ENCODE measurements at places on chromosomes 12 and 14.

- peak; percentile 51 for DNase-seq
Measured at GRCh38 chr14:54773171-54774006, 129.2 kb downstream of the GCH1 start.

- DNase-seq: peak; percentile 62
Measured at GRCh38 chr12:68067762-68068376, 78.6 kb downstream of the IFNG-AS1 start.

- DNase-seq: no peak
Measured at GRCh38 chr12:74847169-74847568, 309.5 kb downstream of the ATXN7L3B start.

GRCh38 chr14:94689985-94690400 is 77.8 kb downstream of the SERPINA3 start:
- no peak for DNase-seq

GRCh38 chr14:75249251-75249957 is 29.2 kb upstream of the FOS start:
- peak; percentile 60 for DNase-seq

DNA sequence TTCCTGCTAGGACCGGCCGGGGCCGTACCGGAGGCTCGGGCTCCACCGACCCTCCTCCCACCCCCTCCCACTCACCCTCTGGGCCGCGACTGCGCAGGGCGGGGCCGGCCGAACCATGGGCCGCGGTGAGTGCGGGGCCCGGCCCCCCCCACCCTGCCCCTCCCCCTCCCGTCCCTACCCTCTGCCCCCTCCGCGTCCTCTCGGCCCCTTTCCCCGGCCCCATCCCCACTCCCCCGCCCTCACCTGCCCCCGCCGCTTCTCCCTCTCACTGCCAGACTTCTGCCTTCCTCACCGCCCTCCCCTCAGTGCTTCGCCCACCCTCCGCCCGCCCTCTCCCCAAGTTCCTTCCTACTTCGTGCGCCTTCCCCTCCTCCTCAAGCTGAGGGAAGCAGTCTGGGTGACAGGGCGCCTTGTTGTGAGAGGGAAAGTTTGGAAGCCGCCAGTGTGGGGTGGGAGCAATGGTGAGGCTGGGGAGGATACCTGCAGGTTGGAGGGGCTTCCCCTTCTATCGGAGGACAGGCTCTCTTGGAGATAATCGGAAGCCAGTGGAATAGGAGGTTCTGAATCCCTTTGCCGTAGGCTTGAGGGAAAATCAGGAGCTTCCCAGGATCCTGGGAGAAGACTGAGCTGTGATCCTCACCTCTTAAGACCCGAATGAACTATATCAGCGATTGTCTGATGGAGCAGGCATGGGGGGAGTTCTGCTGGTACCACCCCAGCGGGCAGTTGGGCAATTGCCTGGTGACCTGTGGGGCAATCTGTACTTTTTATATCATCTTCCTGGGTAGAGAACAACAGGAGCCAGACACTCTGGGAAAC is 472 bp downstream of the MBD6 start:
- DNase-seq: peak; percentile 53

- no peak for DNase-seq
Measured at GRCh38 chr12:48601013-48601756, 31.3 kb upstream of the LALBA start.

DNA sequence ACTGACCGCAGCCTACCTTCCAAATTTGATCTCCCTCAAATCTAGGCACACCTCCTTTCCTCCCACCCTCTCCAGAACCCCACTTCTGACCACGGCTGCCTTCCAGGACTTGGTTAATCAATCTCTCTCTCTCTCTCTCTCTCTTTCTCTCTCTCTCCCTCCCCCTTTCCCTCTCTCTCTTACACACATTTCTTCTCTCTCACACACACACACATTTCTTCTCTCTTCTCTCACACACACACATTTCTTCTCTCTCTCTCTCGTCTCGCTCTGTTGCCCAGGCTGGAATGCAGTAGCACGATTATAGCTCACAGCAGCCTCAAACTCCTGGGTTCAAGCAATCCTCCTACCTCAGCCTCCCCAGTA is 521 bp upstream of the GMFB start:
- DNase-seq: no peak

DNA sequence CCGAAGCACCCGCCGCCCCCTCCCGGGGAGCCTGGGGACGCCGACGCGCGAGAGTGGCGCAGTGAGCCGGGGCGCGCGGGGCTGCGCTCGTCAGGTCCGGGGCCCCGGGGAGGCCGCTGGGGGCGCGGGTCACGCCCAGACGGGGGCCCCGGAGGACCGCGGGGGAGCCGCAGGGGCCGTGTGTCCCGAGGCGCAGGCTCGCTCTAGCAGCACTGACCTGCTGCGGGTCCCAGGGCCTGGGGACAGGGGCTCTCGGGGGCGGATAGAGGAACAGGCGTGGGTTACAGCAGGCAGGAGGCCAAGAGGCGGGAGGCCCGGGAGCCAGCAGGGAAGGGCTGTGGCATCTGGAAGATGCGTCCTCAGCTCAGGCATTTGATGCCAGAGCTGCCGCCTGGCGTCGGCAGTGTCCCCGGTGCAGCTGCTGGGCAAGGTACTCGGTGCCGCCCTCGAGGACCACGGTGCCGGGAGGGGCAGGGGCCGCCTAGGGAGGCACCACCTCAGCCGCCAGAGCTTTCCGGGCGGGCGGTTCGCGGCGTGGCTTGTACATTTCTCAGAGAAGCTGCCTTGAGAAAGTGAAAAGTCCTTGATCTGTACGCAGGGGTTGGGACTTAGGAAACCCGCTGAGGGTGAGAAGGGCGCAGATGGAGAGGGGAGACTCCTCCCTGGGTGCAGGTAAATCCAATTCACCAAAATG is 1.2 kb downstream of the WNT5B start:
- DNase-seq: no peak

GRCh38 chr14:104001003-104001402 is 58.7 kb upstream of the RD3L start:
- peak; percentile 20 for DNase-seq

GRCh38 chr14:50985859-50986331 is 41.6 kb upstream of the PYGL start:
- no peak for DNase-seq

GRCh38 chr14:51533160-51533559 is 118.5 kb upstream of the FRMD6 start:
- DNase-seq: no peak

DNA sequence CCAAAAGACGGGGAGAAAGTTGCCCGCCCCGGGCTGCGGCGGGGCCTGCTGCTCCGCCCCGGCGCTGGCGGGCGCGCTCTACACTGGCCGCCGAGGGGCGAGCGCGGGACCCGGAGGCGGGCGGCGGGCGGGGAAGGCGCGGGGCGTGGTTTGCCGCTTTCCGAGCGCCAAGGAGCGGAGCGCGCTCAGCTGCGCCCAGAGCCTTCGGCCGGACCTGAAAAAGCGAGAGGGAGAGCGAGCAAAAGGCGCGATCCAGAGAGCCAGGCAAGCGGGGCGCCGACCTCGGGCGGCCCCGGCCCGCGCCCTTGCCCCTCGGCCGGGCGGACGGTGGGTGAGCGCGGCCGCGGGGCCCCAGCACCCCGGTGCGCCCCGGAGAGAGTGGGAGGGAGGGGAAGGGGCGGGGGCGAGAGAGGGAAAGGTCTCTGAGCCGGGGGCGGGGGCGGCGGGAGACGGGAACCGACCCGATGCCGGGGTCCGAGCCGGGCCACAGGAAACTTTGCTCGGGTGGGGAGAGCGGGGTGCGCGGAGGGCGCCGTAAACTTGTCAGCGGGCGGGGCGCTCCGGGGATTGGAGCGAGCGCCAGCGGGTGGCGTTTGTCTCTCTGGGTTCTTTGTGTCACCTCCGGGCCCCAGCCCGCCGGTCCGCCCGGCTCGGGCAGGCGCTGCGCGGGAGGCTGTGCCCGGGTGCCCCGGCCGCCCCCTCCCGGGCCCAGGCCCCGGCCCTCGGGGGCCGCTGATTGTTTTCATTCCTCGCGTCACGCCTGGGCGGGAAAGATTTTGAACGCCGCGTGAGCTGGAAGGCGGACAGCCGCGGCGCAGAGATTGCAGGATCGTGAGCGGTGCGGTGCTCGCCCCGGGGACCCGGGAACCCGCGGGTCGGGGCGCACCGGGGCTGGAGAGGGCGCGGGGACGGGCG is at the start of gene SYNE2:
TSS of gene SYNE2 (plus strand) at position 188 of the 915 bp plus-strand sequence. CDS start 56,145 bp downstream, outside the sequence.
- DNase-seq: peak; percentile 72

GRCh38 chr14:54348923-54349620 is 47.7 kb upstream of the CDKN3 start:
- DNase-seq: no peak

DNA sequence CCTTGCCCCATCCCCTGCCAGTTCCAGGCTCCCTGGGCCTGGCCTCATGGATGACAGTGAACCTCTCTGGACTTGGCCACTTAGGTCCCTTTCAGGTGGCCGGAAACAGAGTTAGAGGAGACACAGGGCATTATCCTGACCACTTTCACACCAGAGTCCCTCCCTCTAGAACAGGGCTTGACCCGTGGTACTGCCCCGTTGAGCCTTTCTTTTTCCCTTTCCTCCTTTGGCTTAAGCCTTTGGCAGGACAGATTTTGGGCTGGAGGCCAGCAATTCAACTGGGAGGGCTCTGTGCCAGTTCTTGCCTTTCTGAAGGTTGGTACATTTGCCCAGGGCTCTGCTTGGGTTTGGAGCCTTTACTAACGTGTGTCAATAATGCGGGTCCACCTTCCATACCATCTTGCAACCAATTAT is 22.8 kb downstream of the TPCN1 start:
- DNase-seq: no peak

GRCh38 chr12:101642115-101643067 is 47.6 kb downstream of the MYBPC1 start:
- DNase-seq: no peak

- no peak for DNase-seq
Measured at GRCh38 chr14:67602076-67602475, 2.0 kb upstream of the PIGH start.

GRCh38 chr12:82912406-82912805 is 225.7 kb downstream of the TMTC2 start:
- DNase-seq: no peak

DNA sequence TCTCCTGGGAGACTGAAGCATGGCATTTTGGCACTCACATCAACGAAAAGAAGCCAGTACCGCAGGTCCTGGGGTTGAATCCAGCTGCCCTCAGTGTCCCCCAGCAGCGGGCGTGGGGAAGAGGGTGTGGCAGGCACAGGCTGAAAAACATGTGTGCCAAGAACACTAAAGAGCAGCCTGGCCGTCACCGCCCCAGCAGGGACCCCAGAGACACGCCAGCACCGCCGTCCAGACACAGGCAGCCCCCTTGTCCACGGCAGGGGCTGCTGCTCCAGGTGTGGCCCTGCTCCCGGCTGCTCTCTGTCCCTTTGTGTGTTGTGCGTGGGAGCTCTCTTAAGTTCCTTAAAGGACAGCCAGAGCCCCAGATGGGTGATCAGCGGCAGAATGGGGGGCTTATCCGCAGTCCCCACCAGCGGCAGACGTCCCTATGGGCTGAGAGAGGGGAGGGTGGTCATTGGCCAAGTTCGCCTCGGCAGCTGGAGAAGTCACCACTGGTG is 556 bp downstream of the PHETA1 start:
- no peak for DNase-seq

GRCh38 chr12:100539202-100539601 is 34.3 kb upstream of the GAS2L3 start:
- peak; percentile 28 for DNase-seq

GRCh38 chr14:20610002-20610765 is 19.0 kb upstream of the RNASE12 start:
- DNase-seq: peak; percentile 84

DNA sequence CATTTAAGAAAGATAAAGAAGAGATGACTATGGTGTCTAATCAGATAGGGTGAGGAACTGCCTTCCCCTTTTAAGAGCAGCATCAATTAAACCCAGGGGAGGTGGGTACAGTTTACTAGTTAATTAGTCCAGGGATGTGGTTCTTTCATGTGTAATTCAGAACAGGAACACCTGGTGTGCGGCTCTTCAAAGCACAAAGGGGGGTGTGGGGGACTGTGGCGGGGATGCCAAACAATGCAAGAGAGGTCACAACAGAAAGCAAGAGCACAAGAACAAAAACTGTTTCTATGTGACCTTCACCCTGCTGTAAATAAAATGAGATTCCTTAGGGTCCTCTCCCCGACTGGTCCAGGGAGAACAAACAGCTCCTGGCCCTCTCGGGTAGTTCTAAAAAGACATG is 183.9 kb upstream of the SOX5 start:
- DNase-seq: no peak

DNA sequence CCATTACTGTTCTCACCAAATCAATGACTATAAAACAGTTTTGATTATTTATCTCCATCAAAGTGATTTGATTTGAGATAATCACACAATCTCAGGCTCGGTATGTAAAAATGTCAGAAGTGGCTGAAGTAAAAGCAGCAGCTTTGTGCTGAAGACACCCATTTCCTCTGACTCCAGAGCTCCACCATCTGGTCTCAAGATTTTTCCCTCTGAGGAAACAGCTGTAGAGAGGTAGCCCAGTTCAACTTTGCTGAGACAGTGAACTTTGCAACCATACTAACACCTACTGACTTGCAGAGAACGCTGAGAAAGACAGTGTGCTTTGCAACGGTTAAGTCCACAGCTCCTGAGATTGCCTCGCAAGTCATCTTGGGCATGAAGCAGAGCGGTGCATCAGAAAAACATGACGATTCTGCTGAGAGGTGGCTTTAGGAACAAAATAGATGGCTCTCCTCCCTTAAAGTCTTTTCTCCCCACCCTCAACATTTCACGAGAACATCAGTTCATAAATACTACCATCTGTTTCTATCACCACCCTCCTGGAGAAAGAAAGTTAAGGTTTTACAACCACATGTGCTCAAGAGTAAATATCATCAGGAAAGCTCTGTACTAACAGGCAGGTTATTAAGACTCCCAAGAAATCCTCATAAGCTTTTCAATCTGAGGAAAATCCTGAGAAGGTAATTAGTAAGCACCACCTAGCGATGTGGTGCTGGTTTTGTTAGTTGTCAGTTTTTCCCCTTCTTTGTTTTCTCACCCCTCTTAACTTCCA is 34.8 kb downstream of the HIGD1C start:
- DNase-seq: peak; percentile 68
